ENCODE measurements at places on chromosomes 2 and 18.

DNA sequence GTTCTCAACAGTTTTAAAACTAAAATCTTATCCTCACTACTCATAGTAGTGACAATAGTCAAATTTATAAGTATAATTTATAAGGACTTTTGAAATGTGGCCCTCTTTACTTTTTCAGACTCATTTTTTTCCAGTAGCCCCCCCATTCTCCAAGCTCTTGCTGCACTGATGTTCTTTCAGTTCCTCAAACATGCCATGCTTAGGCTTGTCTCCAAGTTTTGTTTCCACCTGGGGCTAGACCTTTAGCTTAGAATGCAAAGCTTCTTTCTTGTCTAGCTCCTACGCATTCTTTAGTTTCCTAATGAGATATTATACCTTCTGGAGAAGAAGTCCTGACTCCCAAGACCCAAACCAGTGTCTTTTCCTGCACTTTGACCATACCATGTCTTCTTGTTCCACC is 222.6 kb downstream of the NOL4 start:
- DNase-seq, result no peak

- no peak for DNase-seq
Observed at GRCh38 chr2:62287899-62288880, 92.3 kb downstream of the B3GNT2 start.

DNA sequence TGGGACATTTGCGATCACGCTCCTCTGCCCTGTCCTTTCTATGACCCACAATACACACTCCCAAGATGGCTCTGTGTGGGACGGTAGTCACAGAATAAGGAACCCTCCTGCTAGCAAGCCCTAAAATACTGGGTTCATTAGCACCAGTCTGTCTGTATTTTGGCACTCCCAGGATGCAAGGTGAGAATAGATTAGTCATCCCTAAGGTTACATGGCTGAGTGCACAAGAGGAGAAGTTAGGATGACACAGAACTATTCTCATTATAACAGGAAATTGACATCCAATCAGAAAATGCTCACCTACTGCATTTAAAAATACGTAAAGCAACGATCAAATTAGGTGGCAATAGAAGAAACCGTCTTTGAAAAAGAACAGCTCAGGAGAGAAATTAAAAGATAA is 590.2 kb downstream of the EPHA4 start:
- no peak for DNase-seq

- peak; percentile 32 for DNase-seq
Observed at GRCh38 chr2:112343827-112344585, 68.6 kb downstream of the ZC3H6 start.

All from GM20000 (cell line).